ENCODE measurements at places on chromosomes 4 and X.

GRCh38 chr4:2138846-2139500 is 79.8 kb downstream of the NAT8L start:
- DNase-seq = no peak

DNA sequence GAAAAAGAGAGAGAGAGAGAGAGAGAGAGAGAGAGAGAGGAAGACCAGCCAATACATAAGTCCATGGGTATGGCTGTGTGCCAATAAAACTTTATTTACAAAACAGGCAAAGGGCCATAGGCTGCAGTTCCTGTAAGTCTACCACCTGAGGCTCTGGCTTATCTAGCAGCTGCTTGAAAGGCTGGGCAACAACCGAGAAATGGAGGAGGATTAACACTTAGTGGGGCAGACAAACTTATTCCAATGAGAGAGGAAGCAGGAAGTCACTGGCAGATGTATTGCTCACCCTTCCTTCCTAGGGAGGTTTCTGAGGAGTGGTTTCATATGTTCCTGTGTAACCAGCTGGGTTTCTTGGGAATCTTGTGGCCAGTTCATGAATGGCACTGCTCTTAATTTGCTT is 4.7 kb upstream of the GPR143 start:
- DNase-seq = no peak

- DNase-seq = no peak
These were observed 38.9 kb upstream of the RAP1GDS1 start for GRCh38 chr4:98222306-98222705.

- no peak for DNase-seq
These were observed 9.2 kb upstream of the HPGD start for GRCh38 chr4:174531486-174531885.

GRCh38 chrX:16999275-16999674 is 52.8 kb downstream of the REPS2 start:
- no peak for DNase-seq

GRCh38 chr4:136219592-136220125 is 1312.6 kb downstream of the PCDH18 start:
- no peak for DNase-seq

GRCh38 chr4:39655211-39655610 is 16.5 kb upstream of the SMIM14 start:
- DNase-seq = no peak

DNA sequence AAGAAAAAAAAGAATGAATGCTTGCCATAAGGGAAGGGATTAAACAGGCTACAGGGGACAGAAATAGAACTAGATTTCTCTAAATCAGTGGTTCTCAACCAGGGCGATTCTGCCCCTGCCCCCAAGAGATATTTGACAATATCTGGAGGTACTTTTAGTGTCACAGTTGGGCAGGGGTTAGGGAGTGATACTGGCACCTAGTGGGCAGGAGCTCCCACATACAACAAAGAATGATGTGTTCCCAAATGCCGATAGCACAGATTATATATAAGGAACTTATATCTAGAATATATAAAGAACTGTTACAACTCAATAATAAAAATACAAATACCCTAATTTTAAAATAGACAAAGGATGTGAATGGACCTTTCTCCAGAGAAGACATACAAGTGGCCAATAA is 14.7 kb downstream of the S100G start:
- no peak for DNase-seq

- no peak for DNase-seq
These were observed 89.0 kb downstream of the SH3KBP1 start for GRCh38 chrX:19798423-19798822.
